Fibroblast of the aortic adventitia (primary cell): ENCODE measurements at places on chromosomes 7 and 10.

DNA sequence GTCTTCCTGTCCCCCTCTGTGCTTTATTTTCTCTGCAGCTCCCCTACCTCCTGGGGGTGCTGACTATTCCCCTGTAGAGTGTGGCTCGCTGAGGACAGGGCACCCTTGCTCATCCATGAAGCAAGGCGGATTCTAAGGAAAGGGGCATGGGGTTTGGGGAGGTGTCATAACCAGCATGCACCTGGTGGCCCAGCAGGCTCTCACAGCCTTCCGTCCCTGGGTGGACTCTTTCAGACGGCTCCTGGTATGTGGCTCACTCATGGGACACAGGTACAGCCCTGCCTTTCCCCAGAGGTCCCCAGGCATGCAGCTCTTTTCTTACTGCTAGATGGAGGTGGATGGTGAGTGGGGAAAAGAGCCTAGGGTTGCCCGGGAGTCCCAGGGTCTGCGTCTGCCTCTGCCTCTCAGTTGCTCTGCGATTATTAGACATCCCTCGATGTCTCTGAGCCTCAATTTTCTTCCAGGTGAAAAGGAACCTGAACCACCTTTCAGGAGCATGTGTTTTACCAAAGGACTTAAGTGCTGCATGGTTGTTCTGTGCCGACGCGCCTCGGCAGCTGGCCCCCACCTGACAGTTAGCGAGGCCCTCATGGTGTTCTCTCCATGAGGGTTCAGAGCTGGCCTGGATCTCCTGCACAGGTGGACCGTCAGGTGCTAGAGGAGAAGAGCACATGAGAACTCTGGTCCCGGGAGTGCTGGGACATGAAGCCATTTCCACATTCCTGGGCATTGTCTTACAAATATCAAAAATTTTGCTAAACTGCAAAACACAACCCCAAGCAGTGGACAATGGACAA, 172.5 kb upstream of the SHH start:
- no peak for DNase-seq

GRCh38 chr10:244227-244626, 109.0 kb downstream of the ZMYND11 start:
- no peak for DNase-seq

DNA sequence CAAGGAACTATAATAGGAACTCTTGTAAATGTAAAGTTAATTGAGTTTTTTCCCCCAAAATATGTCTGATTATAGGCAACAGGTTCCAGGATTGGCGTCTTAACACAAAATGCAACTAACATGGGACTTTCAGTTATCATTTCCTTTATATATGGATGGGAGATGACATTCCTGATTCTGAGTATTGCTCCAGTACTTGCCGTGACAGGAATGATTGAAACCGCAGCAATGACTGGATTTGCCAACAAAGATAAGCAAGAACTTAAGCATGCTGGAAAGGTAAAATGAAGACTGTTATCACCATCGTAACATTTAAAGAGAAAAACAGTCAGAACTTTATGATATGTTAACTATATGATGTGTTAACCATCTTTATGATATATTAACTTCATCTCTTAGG, 63.7 kb downstream of the SP8 start:
- no peak for DNase-seq

DNA sequence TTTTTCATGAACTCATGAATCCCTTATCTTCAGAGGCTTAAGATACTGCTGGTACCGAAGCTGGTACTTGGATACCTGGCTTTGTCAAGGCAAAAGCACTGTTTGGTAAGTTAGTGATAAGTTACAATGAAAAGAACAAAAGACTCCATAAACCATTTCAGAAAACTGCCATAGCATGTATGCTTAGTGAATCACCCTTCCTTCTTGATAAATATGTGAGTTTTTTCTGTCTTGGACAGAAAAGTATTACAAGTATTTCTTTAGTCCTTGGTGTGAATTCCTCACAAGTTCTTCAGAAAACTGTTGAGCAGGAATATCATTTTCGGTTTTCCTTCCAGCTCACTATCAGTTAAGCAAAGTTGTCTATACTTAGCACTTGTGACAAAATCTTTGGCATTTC, 25.6 kb downstream of the PUS7 start:
- peak; percentile 76 for DNase-seq

DNA sequence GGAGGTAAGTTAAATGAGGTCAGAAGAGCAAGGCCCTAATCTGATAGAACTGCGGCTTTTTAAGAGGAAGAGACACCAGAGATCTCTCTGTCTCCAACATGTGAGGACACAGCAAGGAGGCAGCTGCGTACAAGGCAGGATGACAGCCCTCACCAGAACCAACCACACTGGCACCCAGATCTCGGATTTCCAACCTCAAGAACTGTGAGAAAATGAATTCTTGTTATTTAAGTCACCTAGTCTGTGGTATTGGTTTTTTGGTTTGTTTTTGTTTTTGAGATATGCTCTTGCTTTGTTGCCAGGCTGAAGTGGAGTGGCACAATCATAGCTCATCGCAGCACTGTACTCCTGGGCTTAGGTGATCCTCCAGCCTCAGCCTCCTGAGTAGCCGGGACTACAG, 127.2 kb downstream of the DLG5 start:
- no peak for DNase-seq
